Immature natural killer cell (primary cell): ENCODE measurements at places on chromosomes 6 and 20.

GRCh38 chr6:143408151-143408786, 42.2 kb downstream of the ADAT2 start:
- no peak overlapping the region for H3K4me3 ChIP-seq
- H3K36me3 ChIP-seq, result peaks cover 5% of the 10 kb centered on the region
- no peak for DNase-seq
- peaks cover 6% of the 10 kb centered on the region for H3K27me3 ChIP-seq

GRCh38 chr20:61521687-61522420, 269.8 kb downstream of the CDH4 start:
- no peak overlapping the region for H3K4me3 ChIP-seq
- H3K4me1 ChIP-seq, result no peaks in the 10 kb centered on the region
- H3K27me3 ChIP-seq, result no peaks in the 10 kb centered on the region
- DNase-seq, result no peak

- no peaks in the 10 kb centered on the region for H3K36me3 ChIP-seq
- no peak for DNase-seq
- H3K27me3 ChIP-seq, result no peaks in the 10 kb centered on the region
- no peak overlapping the region for H3K27ac ChIP-seq
- no peaks in the 10 kb centered on the region for H3K4me1 ChIP-seq
- H3K4me3 ChIP-seq, result no peak overlapping the region
Measured at GRCh38 chr6:90442366-90442765, 144.5 kb downstream of the MAP3K7 start.

DNA sequence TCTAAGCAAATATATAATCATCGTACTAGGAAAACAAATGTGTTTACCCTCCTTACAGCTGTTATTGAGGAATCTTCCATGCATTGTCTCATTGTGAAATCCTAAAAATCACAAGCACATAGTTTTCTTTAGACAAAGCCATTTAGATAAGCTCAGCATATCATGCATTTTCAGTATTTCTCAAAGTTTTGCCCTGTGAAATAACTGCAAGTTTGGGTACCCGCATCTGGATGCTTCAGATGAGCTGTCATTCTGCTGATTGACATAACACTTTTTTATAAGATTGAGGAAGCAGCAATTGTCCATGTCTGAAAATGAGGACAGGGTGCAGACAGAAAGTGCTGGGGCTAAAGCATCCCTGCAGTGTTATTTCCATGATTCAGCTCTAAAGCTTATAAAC, 96.2 kb downstream of the IYD start:
- no peaks in the 10 kb centered on the region for H3K36me3 ChIP-seq
- DNase-seq, result no peak
- no peaks in the 10 kb centered on the region for H3K4me1 ChIP-seq
- H3K27ac ChIP-seq, result no peak overlapping the region
- no peak overlapping the region for H3K4me3 ChIP-seq

GRCh38 chr6:169949511-169950097, 198.2 kb downstream of the ERMARD start:
- H3K36me3 ChIP-seq, result no peaks in the 10 kb centered on the region
- no peaks in the 10 kb centered on the region for H3K4me1 ChIP-seq
- H3K27me3 ChIP-seq, result peaks cover 3% of the 10 kb centered on the region
- DNase-seq, result no peak
- no peak overlapping the region for H3K4me3 ChIP-seq
- no peak overlapping the region for H3K27ac ChIP-seq

GRCh38 chr6:17031961-17032360, 69.9 kb upstream of the STMND1 start:
- no peak for DNase-seq
- peaks cover 3% of the 10 kb centered on the region for H3K36me3 ChIP-seq
- H3K27ac ChIP-seq, result no peak overlapping the region
- H3K4me1 ChIP-seq, result peaks cover 2% of the 10 kb centered on the region
- peaks cover 2% of the 10 kb centered on the region for H3K27me3 ChIP-seq

GRCh38 chr20:62495749-62496567, 20.2 kb upstream of the GATA5 start:
- no peaks in the 10 kb centered on the region for H3K36me3 ChIP-seq
- H3K27ac ChIP-seq, result no peak overlapping the region
- H3K4me1 ChIP-seq, result peaks cover 7% of the 10 kb centered on the region
- no peak overlapping the region for H3K4me3 ChIP-seq

DNA sequence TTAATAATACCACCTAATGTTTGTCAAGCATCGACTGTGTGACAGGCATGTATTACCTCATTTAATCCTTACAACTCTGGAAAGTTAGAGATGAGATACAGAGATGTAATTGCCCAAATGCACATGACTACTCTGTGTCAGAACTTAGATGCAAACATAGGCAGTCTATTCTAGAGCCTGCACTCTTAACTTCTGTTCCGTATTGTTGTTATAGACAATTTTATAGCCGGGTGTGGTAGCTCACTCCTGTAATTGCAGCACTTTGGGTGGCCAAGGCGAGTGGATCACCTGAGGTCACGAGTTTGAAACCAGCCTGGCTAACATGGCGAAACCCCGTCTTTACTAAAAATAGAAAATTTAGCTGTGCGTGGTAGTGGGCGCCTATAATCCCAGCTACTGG, 15.0 kb downstream of the IFT52 start:
- no peak for DNase-seq
- H3K4me1 ChIP-seq, result no peaks in the 10 kb centered on the region
- no peak overlapping the region for H3K4me3 ChIP-seq
- no peak overlapping the region for H3K27ac ChIP-seq

DNA sequence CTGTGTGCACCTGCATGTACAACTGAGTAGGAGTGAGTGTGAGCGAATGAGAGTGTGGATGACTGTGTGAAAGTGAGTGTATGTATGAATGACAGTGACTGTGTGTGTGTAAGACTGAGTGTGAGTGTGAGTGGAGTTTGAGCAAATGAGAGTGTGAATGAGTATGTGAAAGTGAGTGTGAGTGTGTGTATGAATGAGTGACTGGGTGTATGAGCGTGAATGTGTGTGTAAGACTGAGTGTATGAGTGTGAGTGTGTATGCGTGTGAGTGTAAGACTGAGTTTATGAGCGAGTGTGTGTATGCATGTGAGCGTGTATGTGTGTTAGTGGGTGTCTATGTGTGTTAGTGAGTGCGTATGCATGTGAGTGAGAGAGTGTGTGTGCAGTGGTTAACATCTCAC, 220.8 kb downstream of the QKI start:
- no peak for DNase-seq
- H3K4me3 ChIP-seq, result no peak overlapping the region
- no peaks in the 10 kb centered on the region for H3K36me3 ChIP-seq
- no peaks in the 10 kb centered on the region for H3K4me1 ChIP-seq
- H3K27me3 ChIP-seq, result peaks cover 3% of the 10 kb centered on the region
- no peak overlapping the region for H3K27ac ChIP-seq

GRCh38 chr20:14902432-14903089, 565.1 kb upstream of the FLRT3 start:
- no peaks in the 10 kb centered on the region for H3K4me1 ChIP-seq
- H3K36me3 ChIP-seq, result no peaks in the 10 kb centered on the region
- DNase-seq, result no peak
- H3K4me3 ChIP-seq, result no peak overlapping the region
- no peak overlapping the region for H3K27ac ChIP-seq

- no peak overlapping the region for H3K27ac ChIP-seq
- no peak overlapping the region for H3K4me3 ChIP-seq
- peaks cover 35% of the 10 kb centered on the region for H3K4me1 ChIP-seq
- DNase-seq, result no peak
- H3K36me3 ChIP-seq, result no peaks in the 10 kb centered on the region
Measured at GRCh38 chr6:83083476-83083875, 16.0 kb downstream of the DOP1A start.

DNA sequence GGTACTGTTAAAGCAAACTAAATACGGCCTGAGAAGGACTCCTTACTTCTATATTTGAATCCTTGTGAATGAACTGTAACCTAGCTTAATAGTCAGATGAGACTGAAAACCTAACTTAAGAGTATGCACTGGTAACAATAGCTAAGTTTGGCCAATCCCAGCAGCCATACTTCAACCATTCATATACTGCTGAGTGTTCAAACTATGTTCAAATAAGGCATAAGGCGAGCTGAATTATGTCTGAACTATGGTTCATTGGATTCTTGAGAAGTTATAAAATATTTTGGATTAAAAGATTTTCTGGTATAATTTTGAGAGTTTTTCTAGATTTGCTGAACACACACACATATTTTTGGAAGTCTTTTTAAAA, 2.2 kb downstream of the SMPDL3A start:
- no peak overlapping the region for H3K27ac ChIP-seq
- H3K27me3 ChIP-seq, result peaks cover 2% of the 10 kb centered on the region
- no peak overlapping the region for H3K4me3 ChIP-seq
- H3K36me3 ChIP-seq, result no peaks in the 10 kb centered on the region

- peaks cover 44% of the 10 kb centered on the region for H3K4me1 ChIP-seq
- H3K27me3 ChIP-seq, result peaks cover 2% of the 10 kb centered on the region
- H3K36me3 ChIP-seq, result no peaks in the 10 kb centered on the region
- H3K27ac ChIP-seq, result peak overlapping the region; percentile 75
Measured at GRCh38 chr20:25247000-25247517, 826 bp upstream of the PYGB start.

DNA sequence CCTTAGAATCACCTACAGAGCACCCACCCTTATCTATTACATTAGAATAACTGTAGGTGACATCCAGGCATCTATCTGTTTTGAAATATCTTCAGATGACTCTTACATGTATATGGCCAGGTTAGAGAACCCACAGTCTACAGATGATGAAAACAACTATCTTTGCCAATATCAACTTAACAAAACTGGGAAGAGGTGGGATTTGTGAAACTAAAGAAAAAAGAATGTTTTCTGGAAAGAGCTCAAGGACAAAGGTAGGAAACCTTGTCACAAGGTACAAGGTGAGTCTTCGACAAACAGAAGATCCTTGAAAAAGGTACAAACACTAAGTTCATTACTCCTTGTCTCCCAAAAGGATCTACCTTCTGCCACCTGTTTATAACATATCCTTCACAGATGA, 47.0 kb upstream of the DST start:
- H3K36me3 ChIP-seq, result no peaks in the 10 kb centered on the region
- no peaks in the 10 kb centered on the region for H3K27me3 ChIP-seq
- H3K4me3 ChIP-seq, result no peak overlapping the region
- DNase-seq, result no peak
- no peaks in the 10 kb centered on the region for H3K4me1 ChIP-seq
- H3K27ac ChIP-seq, result no peak overlapping the region

DNA sequence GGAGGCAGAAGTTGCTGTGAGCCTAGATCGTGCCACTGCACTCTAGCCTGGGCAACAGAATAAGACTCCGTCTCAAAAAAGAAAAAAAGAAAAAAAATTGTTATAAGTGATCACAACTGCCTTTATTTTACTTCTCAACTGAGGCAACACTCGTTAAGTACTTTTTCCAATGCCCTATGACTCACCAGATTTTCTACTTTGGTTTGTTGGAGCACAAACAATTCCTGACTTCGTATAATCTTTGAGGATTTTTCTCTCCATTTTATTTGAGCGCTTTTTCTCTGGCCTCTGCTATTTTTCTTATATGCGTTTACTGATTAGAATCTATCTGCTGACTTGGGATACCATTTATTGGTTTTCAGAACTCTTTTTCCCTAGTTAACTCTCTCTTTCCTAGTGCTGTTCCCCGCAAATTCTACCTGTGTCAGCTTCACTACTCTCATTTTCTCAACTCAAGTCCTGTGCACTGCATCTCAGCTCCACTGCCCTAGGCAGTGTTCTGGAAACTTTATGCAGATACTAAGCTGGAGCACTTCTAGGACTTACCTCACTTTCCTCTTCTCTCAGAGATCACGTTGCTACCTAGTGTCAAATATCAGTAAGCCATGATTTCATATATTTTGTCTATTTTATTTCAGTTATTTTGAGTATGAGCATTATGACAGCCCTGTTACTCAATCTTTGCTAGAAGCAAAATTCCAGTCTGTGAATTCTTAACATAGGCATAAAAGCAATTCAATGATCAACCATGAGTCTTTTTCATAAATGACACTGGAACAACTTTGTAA, 1120.1 kb upstream of the CITED2 start:
- peaks cover 2% of the 10 kb centered on the region for H3K27me3 ChIP-seq
- H3K4me3 ChIP-seq, result no peak overlapping the region
- H3K4me1 ChIP-seq, result no peaks in the 10 kb centered on the region
- no peak overlapping the region for H3K27ac ChIP-seq

GRCh38 chr20:47762699-47763268, 22.5 kb downstream of the SULF2 start:
- H3K4me3 ChIP-seq, result no peak overlapping the region
- no peaks in the 10 kb centered on the region for H3K36me3 ChIP-seq
- no peak overlapping the region for H3K27ac ChIP-seq
- no peaks in the 10 kb centered on the region for H3K4me1 ChIP-seq
- H3K27me3 ChIP-seq, result peaks cover 6% of the 10 kb centered on the region
